A673 (cell line): ENCODE measurements at places on chromosomes 6 and 20.

- no peak for DNase-seq
Measured at GRCh38 chr6:49950415-49950751, 13.6 kb downstream of the DEFB114 start.

- DNase-seq: no peak
Measured at GRCh38 chr20:5893621-5894020, 56.7 kb downstream of the TRMT6 start.

GRCh38 chr6:79609225-79609595, 21.9 kb upstream of the SH3BGRL2 start:
- DNase-seq: no peak

DNA sequence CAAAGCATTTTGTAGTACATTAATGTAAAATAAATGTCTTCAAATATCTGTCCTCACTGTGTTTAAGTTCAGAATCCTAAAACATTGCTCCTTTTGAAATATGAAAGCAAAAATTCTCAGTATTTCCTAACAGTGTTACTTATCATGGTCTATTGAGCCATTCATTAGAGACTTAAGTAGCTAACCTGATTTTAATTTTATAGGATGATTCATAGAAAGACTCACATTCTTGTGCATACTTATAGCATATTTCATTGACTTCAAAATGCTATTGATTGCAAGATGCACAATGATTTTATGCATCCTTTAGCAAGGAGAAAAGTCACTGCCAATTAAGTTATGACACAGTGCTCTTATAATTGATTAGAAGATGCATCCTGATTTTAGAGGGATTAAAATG, 85.7 kb downstream of the HIVEP1 start:
- peak; percentile 12 for DNase-seq

DNA sequence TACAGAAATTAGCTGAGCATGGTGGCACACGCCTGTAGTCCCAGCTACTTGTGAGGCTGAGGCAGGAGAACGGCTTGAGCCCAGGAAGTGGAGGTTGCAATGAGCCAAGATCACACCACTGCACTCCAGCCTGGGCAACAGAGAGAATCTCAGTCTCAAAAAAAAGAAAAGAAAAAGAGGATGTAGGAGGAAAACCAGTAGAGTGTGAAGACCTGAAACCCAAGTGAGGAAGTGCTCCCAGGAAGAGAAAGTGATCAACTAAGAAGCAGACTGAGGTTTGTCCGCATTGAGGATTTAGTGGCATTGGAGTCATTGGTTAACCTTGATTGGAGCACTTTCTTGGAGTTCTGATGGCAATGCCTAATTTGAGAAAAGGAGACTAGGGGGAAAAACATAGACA, 20.6 kb upstream of the TASP1 start:
- no peak for DNase-seq

DNA sequence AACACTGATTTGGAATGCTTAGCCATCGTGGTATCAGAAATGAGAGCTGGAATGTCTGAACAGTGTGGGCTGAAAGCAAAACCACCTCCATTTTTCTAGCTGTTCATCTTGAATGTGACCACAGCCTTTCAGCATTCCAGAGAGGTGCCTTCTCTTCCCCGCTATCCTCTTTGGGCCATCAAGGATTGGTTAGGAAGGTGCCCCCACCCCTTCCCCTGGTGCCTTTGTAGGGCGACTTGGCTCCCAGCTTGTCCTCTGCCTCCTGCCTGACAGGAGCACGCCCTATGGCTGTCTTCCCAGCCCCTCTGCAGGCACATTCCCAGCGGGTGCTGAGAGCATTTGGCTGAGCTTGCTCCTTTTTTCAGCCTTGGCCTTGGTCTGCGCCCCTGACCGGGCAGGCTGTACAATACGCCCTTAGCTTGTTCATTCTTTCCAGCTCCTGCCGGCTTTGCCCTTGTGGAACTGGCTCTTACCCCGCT, 97.5 kb downstream of the ARMC2 start:
- no peak for DNase-seq
